ENCODE measurements at places on chromosomes 2 and 18.

- peak; percentile 36 for DNase-seq
Measured at GRCh38 chr2:162795312-162795711, 43.3 kb downstream of the KCNH7 start.

DNA sequence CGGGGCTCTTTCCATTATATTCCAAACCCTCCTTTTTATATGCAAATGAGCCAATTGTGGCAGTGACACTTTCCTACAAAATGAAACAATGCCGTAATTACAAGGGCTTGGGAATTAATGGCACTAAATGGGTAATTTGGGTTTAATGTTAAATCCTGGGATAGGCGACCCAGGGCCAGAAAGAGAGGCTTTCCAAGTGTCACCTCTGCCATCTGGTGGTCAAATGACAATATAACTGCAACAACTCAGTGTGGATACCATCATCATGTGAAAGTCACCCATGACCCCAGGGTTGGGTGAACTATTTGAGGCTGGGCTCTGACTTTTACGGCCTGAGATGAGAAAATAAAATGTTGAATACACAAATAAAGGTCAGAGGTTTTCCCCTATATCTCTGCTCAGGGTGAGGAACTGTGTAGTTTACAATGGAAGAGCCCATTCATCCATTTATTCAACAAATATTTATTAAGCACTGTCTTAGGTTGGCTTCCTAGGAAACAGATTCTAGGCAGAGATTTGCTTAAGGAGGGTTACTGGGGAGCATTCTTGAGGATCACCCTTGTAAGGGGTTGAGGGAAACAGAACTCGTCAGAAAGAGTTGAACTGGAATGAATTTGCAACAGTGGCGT is 13.6 kb upstream of the THADA start:
- DNase-seq: peak; percentile 71

GRCh38 chr2:230961091-230961491 is 34.8 kb upstream of the SPATA3 start:
- no peak for DNase-seq

DNA sequence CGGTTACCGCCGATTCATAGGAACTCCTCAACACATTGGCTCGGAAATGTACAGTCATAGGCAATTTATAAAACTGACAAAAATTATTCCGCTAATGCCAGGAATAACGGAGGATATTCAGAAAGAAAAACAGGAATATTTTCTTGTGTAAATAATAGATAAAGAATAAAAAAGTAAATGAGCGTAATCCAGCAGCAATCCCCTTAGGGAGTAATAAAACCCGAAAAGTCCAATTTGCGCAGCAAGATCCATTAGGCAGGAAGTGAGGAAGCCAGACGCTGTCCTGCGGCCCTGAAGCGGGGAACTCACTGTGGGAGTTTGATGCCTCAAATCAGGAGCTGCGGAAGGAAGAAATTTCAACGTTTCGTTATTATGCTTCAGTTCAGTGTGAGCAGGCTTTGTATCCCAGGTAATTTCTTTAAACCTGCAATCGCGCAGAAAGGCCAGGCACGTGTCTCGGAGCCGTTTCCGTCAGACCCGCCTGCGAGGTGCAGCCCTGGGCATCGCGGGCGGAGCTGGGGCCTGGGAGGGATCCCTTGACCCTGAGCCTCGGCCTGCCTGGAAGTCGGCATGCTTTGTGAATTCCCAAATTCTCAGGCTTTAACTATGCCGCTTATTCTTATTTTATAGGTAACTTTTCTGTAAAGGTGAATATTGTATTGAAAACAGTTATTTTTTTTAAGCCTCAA is 180.9 kb upstream of the ALKAL2 start:
- no peak for DNase-seq

DNA sequence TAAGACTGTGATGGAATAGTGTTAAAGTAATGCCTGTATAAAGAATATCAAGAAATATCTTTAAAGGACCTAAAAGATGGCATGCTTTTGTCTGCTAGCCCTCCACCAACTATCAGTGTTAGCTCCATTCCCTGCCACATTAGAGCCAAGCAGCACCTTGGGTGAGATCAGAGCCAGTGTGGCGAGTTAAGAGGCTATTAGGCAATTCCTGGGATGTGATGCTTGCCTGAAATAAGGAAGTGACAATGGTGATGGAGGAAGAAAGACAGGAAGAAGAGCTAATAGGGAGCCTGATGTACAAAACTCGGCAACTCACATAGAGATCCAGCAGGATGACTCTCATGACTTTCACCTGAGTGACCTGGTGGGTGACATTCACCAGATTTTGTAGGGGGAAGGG is 143.5 kb downstream of the ZEB2 start:
- DNase-seq: no peak

DNA sequence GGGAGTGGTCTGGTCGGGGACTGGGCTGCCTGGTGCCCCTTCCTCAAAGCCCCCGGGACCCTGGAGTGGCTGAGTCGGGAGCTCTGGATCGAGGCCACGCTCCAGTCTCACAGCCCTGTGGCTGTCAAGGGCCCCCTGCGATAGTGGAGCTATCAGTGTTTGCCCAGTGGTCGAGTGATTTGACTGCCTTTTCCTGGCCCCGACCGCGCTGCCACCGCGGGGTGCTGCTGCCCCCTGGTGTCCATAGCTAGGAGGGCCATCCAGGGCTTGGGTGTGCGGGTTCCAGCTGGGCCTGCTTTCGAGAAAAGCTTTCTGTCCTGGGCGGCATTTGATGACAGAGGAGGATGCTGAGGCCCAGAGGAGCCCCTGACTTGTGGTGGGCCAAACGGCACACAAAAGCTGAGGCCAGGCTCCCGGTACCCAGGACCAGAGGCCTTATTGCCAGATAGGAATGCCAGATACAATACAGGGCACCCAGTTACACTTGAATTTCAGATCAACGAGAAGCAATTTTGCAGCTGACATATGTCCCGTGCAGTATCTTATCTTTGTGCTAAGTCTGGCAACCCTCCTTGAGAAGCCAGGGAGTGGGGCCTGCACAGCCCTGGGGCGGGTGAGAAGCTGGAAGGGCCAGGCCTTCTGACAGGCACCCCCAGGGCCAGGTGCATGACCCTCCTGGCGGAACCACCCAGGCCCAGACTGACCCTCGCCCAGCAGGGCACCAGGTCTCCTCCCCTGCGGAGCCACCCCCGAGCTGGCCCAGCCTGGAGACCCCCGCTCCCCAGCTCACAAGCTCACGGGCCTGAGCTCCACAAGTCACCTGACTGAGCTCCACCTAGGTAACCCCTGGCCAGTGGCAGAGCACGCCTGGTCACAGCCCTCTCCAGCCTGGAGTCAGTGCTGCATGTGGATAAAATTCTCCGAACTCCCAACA is 13.0 kb downstream of the ODC1 start:
- DNase-seq: peak; percentile 69
